Fibroblast of the conjunctiva (primary cell): ENCODE measurements at places on chromosomes 12 and 14.

DNA sequence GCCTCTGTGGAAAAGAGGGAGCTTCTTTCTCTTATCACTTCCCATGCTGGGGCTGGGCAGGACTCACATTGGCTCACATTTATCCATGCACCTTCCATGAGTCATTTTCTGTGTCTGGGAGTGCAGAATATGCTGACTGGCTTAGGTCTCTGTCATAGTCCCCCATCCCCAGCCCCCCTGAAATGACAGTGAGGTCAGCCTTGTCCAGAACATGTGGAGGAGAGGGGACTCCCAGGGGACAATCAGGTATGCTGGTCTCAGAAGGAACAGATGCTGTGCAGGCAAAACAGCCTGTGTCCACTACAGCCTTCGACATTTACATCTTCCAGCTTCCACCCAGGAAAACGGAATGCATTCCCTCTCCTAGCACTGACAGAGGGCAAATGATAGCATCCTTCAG is 35.0 kb downstream of the ADGRD1 start:
- DNase-seq, result no peak

GRCh38 chr12:89951050-89951693 is 242.5 kb upstream of the ATP2B1 start:
- DNase-seq, result no peak

DNA sequence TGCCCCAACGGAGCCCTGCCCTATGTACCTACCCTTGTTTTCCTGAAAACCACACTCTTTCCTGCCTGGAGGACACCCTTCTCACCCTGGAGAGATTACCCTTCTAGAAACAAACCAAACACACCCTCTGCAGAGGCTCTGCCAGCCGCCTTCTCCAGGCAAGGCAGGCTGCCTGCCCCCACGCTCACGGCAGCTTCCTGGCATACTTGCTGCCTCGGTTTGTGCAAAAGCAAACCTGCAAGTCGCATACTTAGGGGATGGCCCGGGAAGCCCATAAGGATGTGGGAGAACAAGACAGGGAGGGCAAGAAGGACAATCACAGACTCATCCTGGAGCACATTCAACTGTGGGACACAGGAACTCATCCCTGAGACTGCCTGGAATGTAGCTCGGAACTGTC is 154.0 kb upstream of the DIO3 start:
- DNase-seq, result no peak

DNA sequence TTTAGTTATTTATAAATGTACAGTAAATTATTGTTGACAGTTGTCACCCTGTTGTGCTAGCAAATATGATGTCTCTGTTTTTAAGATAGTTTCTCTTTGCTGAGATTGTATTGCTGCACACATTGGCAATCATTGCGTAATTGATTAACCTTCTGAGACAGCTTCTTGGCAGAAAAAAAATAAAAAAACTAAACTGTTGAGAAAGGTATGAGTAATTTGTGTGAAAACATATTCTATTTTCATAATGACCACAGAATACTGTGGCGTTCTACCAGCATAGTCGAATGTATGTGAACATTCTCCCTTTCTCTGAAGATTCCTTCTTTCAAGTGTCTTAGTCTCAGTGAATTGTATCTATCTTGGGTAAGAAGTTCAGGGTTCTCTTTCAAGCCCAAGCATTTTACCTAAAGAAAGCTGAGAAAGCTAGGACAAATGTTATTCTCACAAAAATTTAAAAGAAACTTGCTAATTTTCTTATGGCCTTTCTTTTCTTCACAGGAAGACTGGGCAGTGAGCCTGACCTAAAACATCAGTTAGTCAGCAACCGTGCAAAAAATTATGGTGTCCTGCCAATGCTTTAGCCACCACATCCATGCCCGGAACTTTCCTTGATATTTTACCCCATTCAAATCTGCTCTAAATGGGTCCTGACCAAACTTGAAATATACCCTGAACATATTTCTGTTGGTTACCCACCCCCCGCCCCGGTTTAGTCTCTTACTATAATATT is 69.0 kb upstream of the REP15 start:
- peak; percentile 56 for DNase-seq

DNA sequence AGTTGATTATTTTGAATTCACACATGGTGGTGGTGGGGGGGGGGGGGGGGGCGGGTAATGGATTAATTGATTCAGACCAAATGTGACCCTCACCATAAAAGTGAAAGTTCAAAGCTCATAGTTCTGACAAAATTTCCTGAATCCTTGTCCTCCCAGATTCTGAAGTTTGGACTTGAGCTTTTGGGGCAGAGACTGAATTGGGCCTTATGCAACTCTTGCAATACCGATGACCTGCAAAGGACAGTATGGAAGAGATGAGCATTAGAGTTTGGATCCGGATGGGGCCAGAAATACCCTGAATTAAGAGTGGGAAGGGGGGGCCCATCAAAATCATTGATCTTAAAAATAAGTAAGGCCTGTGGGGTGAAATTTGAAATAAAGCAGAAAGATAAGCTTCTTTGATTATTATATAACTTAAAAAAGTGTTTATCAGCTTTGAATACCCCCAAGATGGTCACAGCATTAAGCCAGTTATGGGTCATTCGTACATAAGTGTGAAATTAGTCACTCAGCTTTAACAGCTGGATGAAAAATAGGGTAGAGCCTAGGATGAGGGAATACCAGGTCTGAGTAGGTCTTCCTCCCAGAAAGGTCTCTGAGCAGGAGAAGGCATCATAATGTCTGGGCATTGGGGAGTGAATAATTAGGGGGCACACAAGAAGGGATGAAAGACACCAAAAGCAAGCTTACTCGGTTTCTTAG is 2.1 kb upstream of the PYGL start:
- no peak for DNase-seq

- no peak for DNase-seq
Observed at GRCh38 chr14:61719344-61720293, 24.3 kb downstream of the HIF1A start.

- no peak for DNase-seq
Observed at GRCh38 chr12:69484428-69484827, 14.2 kb downstream of the FRS2 start.

- no peak for DNase-seq
Observed at GRCh38 chr12:89245090-89245489, 107.2 kb downstream of the DUSP6 start.

DNA sequence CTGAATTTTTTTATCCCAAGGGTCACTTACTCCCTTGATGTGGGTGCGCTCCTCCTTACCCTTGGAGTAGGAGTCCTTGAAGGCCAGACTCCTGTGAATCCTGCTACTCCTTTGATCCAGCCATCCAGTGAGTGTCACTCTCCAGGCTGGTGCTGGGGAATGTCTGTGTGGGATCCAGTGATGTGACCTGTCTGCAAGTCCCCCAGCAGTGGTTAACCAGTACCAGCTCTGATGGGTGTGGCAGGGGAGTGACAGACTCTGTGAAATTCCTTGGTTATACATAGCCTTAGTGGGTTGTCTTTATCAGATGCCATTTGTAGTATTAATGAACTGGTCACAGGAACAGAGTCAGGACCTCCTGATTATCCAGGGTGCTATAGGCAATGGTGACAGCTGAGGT is 409.5 kb upstream of the LMO3 start:
- no peak for DNase-seq

DNA sequence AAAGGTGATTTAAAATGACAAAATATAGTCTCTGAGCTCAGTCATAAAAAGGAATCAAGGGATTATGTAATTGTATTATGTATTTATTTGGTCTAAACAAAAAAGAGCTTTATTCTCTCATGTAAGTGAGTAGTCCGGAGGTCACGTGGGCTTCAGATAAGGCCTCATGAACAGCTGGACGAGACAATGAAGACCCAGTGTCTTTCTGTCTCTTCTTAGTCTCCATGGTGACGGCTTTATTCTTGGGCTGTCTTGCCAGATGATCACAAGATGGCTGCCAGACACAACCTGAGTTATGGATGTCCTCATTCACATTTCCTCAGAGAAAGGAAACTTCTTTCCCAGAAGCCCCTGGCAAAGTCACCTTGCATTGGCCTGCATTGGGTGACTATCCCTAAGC is 98.6 kb downstream of the ARF6 start:
- DNase-seq, result no peak

DNA sequence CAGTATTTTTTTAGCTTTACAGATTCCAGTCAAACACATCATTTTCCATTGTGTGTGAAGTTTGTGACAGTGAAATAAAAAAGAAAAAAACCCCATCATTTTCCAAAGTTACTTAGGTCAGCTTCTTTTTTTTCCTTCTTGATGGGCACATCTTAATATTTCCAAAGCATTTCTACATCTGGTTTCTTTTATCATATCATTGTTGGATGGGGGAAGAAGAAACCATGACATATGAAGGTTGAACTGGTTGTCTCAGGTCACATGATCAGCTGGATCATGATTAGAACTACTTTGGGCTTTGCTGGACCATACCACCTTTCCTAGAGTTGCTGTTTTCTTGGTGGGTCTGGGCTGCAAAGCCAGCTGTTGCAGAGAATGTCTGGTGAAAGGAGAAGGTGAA is 59.8 kb downstream of the FOS start:
- DNase-seq, result no peak

DNA sequence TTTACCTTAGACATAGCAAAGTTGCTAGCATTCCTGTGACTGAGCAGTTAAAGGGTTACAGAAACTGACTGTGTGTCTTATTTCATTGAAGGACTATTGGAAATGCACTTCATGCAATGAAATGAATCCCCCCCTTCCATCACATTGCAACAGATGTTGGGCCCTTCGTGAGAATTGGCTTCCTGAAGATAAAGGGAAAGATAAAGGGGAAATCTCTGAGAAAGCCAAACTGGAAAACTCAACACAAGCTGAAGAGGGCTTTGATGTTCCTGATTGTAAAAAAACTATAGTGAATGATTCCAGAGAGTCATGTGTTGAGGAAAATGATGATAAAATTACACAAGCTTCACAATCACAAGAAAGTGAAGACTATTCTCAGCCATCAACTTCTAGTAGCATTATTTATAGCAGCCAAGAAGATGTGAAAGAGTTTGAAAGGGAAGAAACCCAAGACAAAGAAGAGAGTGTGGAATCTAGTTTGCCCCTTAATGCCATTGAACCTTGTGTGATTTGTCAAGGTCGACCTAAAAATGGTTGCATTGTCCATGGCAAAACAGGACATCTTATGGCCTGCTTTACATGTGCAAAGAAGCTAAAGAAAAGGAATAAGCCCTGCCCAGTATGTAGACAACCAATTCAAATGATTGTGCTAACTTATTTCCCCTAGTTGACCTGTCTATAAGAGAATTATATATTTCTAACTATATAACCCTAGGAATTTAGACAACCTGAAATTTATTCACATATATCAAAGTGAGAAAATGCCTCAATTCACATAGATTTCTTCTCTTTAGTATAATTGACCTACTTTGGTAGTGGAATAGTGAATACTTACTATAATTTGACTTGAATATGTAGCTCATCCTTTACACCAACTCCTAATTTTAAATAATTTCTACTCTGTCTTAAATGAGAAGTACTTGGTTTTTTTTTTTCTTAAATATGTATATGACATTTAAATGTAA is 31.5 kb downstream of the MDM2 start:
- no peak for DNase-seq

- no peak for DNase-seq
Observed at GRCh38 chr12:103751171-103751570, 89.9 kb downstream of the NT5DC3 start.

- DNase-seq, result peak; percentile 26
Observed at GRCh38 chr14:63039866-63040265, 5.4 kb downstream of the KCNH5 start.

- peak; percentile 98 for DNase-seq
Observed at GRCh38 chr14:29144621-29145020, 378.0 kb downstream of the FOXG1 start.

DNA sequence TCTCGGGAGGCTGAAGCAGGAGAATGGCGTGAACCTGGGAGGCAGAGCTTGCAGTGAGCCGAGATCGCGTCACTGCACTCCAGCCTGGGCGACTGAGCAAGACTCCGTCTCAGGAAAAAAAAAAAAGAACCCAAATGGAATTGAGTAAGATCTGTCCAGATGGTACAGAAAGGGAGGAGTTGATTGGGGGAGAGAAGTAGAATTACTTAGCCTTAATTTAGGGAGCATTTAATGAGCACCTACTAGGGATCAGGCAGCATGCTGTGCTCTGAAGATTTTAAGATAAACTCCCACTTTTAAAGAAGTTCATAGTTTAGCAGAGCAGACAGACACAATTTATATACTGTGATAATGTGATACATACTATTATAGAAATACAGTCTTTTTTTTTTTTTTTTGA is 4.5 kb downstream of the RAB5B start:
- no peak for DNase-seq

GRCh38 chr12:111156304-111156703 is 212.6 kb downstream of the PHETA1 start:
- no peak for DNase-seq

GRCh38 chr14:59241121-59241520 is 52.7 kb downstream of the DAAM1 start:
- no peak for DNase-seq

- no peak for DNase-seq
Observed at GRCh38 chr12:101490286-101490920, 15.3 kb downstream of the SPIC start.

- DNase-seq, result no peak
Observed at GRCh38 chr14:101137234-101137633, 233.7 kb upstream of the RTL1 start.

DNA sequence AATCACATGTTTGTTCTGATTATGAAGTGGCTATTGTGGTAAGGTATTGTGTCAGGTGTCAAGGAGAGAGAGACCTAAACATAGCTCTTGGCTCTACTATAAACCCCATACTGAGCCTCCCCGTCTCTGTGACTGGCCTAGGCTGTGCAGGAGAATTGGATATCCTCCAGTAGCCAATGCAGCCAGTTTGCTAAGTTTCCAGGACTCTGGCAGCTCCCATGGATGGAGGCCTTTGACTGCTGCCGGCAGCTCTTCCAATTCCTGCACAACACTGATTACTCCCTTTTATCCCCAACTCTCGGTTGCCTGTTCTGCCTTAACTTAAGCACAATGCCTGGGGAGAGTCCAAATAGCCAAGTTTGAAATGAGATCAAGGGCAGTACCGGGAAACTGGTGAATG is 59.3 kb downstream of the ABCC9 start:
- DNase-seq, result no peak

DNA sequence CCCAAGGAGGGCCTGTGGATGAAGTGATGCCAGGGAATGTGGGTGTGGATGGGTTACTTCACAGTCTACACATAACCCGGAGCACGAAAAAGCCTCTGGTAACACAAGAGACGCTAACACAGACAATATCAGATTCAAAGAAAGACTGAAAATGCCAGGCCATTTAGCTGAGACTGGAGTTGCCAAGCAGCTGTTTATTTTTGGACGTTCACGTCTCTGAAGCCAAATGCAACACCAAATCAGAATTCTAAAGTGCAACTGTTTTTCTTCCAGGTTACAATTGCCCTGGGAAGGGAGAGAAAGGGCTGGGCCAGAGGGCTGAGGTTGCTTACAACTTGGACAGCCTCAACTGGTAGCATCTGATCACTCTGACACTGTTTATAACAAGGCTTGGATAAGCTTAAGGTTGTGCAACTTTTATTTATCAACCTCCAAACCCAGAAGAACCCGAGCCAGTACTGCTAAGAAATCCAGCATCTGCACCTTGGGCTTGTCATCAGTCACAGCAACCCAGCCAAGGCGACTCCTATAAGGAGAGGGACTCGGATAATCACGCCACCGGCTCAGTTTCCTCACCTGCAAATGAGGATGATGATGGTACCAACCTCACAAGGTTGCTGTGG is 24.8 kb downstream of the NUAK1 start:
- DNase-seq, result no peak

GRCh38 chr12:93060666-93061472 is 131.8 kb upstream of the EEA1 start:
- DNase-seq, result peak; percentile 39

GRCh38 chr12:48105867-48106680 is at the start of gene SENP1:
TSS of gene SENP1 (minus strand) at chr12:48106079. CDS start at chr12:48101472, 4,607 bp downstream.
- DNase-seq, result peak; percentile 68

- DNase-seq, result no peak
Observed at GRCh38 chr14:104214431-104215218, 76.2 kb downstream of the KIF26A start.

GRCh38 chr12:127150479-127150878 is 1116.5 kb upstream of the TMEM132C start:
- no peak for DNase-seq
